ENCODE measurements at places on chromosomes 13 and 19. TPM values are rescaled to one million over a fixed set of nuclear protein-coding genes. Genes with fewer than 3 reads are reported as not detected.

PGLYRP1 gene
- total RNA-seq, result not detected

CD22 gene
- 1.2 TPM for total RNA-seq

NCAN gene
- total RNA-seq, result under 0.01 TPM

PRR19 gene
- total RNA-seq, result 0.17 TPM

PRR20C gene
- not detected for total RNA-seq

CEACAM5 gene
- total RNA-seq, result not detected

ADGRE1 gene
- under 0.01 TPM for total RNA-seq

KLK14 gene
- not detected for total RNA-seq

ZNF497 gene
- total RNA-seq, result 2.5 TPM

LILRA1 gene
- total RNA-seq, result not detected

GJA3 gene
- total RNA-seq, result 0.26 TPM

Data from fibroblast of lung (primary cell).